H1 (cell line): ENCODE measurements at places on chromosomes 2 and 18. TPM values are rescaled to one million over a fixed set of nuclear protein-coding genes. Genes with fewer than 3 reads are reported as not detected.
A peak's percentile ranks its signal among the peaks of the same experiment; 100 is the strongest.

The G6PC2 gene
- not detected in 2 replicates for total RNA-seq

GRCh38 chr18:9946831-9947230 lies 33.0 kb downstream of the VAPA start:
- DNase-seq, result no peak

The TCF23 gene
- not detected in 2 replicates for total RNA-seq

The MSTN gene
- not detected in 2 replicates for total RNA-seq

The ASIC4 gene
- total RNA-seq, result 0.19 and 0.22 TPM in 2 replicates

GRCh38 chr2:233811732-233812131 lies 33.6 kb downstream of the MROH2A start:
- DNase-seq, result no peak

The MAP3K19 gene
- not detected in 2 replicates for total RNA-seq

GRCh38 chr2:8543383-8544170 lies 138.3 kb upstream of the ID2 start:
- no peak for DNase-seq

The SPC25 gene
- total RNA-seq, result 34.7 and 35.8 TPM in 2 replicates

The PLA2R1 gene
- 1.5 and 2.2 TPM in 2 replicates for total RNA-seq

The AP1S3 gene
- total RNA-seq, result 19.7 and 20.2 TPM in 2 replicates

GRCh38 chr2:127647242-127648190 lies 1.6 kb downstream of the GPR17 start:
- no peak for DNase-seq

DNA sequence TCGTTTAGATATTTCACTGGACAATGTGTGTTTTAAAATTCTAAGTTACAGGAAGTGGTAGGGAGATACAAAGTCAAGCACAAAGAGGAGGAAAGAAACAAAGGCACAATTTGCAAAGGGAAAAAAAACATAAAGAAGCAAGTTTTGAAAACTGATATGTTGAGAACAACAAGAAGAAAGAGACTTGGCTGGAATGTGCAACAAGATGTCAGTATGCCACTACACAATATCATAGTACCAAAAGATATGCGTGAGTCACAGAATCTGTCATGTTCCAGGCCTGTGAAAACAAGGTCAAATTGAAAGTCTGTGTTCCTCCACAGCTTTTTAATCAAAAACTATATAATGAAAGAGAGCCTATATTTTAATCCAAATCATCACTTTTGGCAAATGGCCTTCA lies 12.0 kb downstream of the EXOC6B start:
- DNase-seq, result no peak

DNA sequence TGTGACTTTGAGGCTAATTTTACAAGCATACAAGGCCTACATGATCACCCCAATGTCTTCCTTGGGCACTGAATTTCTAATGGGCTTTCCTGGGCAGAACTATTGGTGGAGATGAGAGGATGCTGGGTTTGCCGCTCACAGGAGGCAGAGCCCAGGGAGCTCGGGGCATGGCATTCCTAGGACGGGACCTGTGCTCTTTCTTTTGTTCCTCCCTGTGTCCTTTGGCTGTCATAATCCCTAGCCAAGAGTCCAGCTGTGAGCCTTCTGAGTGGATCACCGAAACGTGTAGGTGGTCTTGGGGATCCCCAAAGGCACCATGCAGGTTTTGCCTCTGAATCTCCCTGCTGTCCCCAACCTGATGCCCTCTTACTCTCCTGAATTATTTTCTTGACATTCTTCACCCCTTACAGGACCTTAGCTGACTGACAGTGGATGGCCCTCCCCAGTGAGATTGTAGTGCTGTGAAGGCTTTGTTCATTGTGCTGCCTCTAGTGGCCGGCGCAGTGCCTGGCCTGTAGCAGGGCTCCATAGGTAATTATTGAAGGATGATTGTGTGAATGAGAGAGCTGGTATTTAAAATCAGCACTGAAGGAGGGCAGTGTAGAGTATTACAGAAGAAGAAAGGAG lies 221.9 kb downstream of the ZNF407 start:
- DNase-seq, result peak; percentile 70

DNA sequence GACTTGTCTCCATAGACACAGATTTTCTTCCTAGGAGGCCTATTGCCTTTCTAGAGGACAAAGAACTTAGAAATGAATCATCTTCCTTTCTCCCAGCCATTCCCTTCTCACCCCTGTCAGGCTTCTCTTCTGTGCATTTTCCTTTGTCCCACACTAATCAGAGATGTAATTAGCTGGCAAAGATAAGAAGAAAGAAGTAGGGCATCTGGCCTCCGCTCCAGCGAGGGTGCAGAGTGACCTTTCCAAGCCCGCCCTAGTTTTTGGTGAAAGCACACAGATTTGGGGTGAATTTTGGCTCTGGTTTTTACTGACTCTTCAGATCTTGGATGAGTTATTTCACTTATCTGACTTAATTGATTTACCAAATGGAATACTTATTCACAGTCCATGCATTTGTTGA lies 626.5 kb downstream of the ZEB2 start:
- no peak for DNase-seq

DNA sequence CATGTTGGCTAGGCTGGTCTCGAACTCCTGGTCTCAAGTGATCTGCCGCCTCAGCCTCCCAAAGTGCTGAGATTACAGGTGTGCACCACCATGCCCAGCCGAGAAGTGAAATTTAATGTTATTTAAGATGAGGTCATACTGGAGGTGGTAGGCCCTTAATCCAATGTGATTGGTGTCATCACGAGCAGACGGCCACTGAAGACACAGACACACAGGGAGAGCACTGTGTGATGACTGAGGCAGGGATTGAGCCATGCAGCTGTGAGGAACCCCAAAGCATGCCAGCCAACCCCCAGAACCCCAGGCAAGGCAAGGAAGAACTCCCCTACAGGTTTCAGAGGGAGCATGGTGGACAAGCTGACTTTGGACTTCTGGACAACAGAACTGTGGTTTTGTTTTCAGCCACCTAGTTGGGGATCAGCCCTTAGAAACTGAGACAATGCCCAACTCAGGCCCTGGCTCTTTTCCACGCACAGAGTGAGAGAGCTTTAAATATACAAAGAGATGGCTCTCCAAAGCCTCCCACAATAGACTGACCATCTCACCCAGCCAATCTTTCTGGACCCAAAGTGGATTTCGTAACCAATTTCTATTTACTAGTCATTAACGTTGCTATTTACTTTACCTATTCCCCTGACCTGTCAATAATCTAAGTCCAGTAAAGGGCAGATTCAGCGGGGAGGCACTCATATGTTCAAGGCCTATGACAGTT lies 34.2 kb downstream of the TBC1D8 start:
- no peak for DNase-seq

The C2orf68 gene
- 40.9 and 46.3 TPM in 2 replicates for total RNA-seq

The GALR1 gene
- total RNA-seq, result 0.98 and 1.6 TPM in 2 replicates

The NTSR2 gene
- total RNA-seq, result not detected in 2 replicates

DNA sequence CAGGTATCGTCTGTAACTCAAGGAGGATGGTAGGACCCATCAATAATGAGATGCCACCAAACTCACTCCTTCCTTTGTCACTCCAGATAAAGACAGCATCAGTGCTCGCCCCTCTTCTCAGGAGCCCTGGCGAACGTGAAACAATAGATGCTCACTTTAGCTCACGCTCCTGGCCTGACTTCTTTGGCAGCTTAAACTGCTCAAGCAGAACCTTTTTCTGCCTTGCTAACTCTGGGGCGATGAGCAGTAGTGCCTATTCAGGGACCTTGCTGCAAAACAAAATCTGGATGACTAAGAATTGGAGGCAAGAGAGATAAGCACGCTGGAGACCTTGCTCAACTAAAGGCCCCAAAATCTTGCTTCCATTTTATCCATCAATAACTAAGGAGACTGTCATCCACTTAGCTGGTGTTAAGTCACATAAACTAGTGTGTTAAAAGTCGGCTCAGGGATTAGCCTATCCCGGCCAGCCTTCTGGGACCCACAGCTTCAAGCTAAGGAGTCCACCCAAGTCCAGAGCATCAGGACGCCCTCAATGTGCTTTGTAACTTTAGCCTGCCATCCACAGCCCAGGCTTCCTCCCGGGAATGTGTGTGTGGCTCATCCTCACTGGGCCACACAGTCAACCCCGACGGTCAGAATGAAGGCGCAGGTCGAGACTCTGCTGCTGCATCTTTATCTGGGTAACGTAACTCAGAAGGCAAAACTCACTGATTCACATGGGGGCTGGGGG lies 38.9 kb downstream of the ZNF516 start:
- no peak for DNase-seq

- no peak for DNase-seq
These were observed 88.0 kb downstream of the SS18 start for GRCh38 chr18:26002375-26002910.

The ABCA12 gene
- total RNA-seq, result not detected in 2 replicates

DNA sequence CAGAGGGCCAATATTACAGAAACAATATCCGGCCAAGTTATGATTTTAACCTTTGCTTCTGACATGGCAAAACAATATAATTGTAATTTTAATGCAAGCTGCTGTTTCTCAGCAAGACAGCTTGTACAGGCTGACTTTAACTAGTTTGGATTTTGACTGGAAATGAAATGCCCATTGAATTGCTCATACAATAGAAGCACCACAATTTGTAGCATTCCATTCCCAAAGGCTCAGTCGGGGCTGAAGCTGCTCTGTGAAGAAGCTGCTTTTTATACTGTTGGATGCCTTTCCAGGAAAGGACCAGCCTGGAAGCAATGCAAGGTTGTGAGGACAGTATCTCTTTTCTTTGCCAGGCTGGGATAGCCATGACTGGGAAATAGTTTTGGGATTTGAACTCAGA lies 677.0 kb upstream of the FANCL start:
- DNase-seq, result no peak

- DNase-seq, result no peak
These were observed 10.7 kb upstream of the GALNT3 start for GRCh38 chr2:165804719-165805118.

GRCh38 chr2:12205086-12205485 lies 458.7 kb downstream of the LPIN1 start:
- DNase-seq, result no peak
